ENCODE measurements at places on chromosomes 6 and 20.

GRCh38 chr6:152503546-152503945 lies 133.6 kb downstream of the SYNE1 start:
- peak; percentile 20 for DNase-seq

- DNase-seq: no peak
Observed at GRCh38 chr6:21918666-21919065, 325.1 kb downstream of the SOX4 start.

GRCh38 chr6:136284909-136285308 lies 4.7 kb downstream of the BCLAF1 start:
- DNase-seq: peak; percentile 56

GRCh38 chr6:37791156-37791919 lies 28.2 kb upstream of the ZFAND3 start:
- DNase-seq: peak; percentile 98

DNA sequence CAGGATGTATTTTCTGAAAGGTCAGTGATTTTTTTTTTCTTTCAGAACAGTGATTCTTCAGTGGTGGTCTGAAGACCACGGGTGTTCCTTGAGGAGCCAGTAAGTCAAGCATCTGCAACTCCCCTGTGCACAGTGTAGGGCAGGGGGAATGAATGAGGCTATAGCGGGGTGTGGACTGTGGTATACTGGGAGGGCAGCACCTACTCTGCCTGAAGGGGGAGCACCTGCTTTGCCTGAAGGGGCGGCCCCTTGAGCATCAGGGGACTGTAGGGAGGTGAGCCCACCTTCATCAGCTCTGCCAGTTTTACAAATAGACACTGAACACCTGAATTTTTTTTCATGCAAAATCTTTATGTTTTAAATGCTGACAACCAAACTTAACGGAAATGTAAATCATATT lies 77.5 kb upstream of the RIPOR2 start:
- DNase-seq: no peak

GRCh38 chr20:40431611-40432010 lies 257.4 kb downstream of the MAFB start:
- DNase-seq: no peak

GRCh38 chr6:120700001-120700400 lies 634.3 kb downstream of the TBC1D32 start:
- DNase-seq: no peak

DNA sequence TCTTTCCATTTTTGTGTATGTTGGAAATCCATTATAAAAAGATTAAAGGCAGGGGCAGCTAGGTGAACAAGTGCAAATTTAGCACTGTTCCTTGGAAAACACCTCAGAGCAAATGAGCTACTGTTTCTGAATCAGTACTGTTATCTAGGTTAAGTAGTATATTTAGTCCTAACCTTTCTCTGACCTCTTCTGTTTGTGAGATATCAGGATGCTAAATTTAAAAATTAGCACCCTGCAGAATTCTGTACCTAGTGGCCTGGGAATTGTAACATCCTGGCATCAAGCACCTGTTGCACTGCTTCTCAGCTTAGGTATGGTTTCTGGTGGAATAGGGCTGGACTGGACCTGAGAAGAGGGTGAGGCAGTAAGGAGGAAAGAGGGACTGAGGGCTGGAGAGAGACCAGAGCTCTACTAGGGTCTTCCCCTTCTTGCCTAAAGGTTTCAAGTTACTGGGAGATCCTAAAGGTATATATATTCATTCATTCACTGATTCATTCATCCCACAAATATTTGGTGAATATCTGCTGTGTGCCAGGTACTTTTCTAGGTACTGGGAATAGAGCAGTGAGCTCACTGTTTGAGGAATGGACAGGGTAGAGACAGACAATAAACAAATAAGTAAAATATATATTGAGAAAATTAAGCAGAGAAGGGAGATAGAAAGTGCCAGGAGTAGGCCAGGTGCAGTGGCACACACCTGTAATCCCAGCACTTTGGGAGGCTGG lies 5.2 kb downstream of the ZNF76 start:
- no peak for DNase-seq

DNA sequence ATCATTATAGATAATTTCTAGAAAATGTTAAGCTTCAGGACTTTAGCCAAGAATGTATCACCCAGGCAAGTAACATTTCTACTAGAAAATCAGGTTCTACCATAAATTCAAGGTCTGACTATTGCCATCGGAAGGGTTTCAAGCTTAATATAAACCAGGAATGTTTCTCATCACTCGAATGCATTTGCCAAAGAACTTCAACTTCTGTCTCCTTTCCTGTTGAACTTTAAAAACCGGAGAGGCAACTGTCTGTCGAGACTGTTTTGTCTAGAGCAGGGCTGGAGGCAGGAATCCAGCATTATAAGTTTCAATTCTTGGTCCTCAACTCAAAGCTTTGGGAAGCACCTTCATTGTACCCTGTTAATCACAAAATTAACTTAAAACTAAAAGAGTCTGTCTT lies 264.7 kb downstream of the ZNF217 start:
- no peak for DNase-seq

DNA sequence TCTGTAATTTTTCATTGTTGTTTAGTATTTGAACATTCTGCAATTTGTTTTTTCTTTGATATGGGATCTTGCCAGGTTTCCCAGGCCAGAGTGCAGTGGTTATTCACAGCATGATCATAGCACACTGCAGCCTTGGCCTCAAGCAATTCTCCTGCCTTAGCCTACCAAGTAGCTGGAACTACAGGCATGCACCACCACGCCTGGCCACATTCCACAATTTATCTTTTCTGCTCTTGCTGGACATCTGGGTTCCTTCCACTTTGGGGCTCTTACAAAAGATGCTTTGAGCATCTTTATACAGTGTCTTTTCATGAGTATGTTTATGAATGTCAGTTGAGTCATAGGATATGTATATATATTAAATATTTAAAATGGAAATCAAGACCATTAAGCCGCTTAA lies 42.0 kb downstream of the PGM3 start:
- DNase-seq: peak; percentile 64

GRCh38 chr6:74320074-74320473 lies 624.1 kb downstream of the CD109 start:
- DNase-seq: no peak

DNA sequence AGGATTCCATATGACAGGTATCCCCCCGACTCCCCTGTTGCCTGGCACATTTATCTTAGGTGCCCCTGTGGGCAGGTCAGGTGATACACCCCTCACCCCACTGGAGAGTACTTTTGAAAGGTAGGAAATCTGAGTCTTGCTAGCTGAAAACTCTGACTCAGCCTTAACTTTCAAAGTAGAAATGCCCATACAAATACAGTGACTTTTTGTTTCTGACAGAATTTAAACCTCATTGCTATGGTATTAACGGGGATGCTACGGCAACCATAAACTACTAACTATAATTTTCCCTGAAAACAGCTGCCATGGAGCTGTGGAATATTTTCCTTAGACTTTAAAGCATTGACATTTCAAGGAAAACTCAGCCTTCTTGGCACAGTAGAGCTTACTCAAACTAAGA lies 536.0 kb downstream of the RFPL4B start:
- no peak for DNase-seq

- DNase-seq: no peak
Observed at GRCh38 chr6:17950095-17950494, 37.3 kb downstream of the KIF13A start.

GRCh38 chr6:83613378-83613777 lies 95.5 kb downstream of the SNAP91 start:
- DNase-seq: no peak

DNA sequence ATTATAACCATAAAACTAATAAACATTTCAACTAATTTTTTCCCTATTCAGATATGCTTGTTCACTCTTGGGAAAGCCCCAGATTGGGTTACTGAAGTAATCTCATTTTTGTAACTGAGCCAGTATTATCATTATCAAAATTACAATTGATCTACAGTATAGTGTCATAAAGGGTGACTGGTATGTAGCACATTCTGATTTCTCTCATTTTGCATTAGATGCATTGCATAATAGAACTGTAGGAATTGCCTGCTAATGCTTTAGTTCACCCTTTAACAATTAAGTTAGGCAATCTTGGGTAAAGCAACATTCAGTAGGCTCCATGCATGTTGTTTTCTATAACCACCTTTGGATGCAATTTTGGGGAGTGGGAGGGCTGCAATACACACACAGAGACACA lies 150.8 kb upstream of the FLRT3 start:
- no peak for DNase-seq

DNA sequence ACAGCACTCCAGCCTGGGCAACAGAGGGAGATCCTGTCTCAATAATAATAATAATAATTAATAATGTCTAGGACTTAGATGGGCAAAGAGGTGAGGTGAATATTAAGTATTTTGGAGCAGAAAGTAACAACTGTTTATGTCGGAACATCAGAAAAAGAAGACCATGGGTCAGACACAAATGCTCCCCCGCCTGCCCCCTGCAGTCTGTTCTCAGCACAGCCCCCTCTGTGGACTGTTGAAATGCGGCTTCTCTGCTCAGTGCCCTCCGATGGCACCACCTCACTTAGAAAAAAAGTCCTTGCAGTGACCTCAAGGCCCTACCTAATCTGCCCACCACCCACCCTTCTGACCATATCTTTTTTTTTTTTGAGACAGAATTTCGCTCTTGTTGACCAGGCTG lies 5.2 kb upstream of the ETV7 start:
- no peak for DNase-seq

DNA sequence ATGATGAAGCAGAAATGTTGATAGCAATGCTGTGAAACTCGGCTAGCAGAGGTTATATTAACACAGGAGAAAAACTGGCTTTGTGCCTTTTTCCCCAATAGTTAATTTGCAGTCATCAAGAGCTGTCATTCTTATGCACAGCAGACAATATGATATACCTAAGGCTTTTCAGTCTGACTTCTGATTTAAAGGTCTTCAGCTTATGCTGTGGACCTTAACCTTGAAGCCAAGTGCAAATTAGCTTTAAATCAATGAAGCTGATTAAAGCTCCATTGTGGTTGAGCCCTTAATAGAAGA lies 171.6 kb upstream of the ID4 start:
- no peak for DNase-seq

DNA sequence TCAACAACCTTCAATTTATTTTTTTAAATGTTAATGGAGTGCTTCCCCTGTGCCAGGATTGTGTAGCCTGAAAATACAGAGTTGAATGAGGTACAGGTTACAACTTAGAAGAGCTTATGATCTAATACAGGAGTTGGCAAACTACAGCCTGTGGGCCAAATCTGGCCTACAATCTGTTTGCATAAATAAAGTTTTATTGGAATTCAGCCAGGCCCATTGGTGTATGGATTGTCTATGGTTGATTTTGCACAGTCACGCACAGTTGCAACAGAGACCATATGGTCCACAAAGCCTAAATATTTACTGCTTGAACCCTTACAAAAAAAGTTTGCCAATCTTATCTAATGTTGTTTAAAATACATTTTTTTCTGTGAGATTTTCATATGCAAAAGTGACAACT lies 177.3 kb upstream of the CCN2 start:
- DNase-seq: no peak

DNA sequence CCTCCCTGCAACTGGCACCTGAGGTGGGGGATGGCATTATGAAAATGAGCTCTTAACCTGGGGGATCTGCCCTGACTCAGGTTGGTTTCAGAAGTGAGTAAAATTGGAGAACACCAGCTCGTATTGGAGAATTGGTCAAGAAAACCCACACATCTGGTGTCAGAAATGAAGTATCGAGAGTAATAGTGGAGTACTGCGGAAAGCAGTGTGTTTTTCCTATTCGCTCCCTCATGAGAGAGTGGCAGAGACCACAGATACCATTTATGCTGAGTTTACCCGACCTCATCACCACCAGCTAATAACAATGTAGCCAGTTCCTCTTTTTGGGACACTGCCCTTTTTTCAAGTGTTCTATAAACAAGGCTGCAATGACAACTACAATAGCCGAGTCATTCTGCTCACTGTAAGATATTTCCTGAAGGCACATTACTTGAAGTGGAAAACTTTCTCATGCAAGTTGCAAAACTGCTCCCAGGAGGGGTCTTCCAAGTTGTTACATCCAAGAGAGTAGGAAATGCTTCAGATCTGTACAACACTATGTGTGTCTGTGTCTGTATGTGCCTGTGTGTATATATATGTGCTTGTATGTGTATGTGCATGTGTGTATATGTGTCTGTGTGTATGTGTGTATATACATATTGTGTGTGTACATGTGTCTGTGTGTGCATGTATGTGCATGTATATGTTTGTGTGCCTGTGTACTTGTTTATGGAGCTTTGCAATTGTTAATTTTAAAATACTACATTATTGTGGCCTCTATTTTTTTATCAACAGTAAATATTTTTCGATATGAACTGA lies 106.0 kb upstream of the CST7 start:
- DNase-seq: no peak

DNA sequence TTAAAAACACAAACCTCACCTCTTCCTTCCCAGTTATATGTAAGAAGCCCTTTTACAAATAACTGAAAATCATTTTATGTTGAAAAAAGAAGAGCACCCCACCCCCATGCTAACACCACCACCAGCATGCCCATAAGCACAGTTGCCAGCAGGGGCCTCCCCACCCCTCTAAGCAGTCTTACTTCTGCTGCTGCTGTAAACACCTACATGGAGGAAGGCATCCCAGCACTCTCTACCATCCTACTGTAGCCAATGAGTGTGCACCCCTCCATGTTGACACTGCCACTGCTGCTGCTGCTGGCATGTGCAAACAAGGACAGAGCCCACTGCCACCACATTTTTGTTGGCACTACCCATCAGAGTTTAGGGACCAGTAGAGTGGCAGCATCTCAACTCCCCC lies 49.6 kb upstream of the PHIP start:
- no peak for DNase-seq

DNA sequence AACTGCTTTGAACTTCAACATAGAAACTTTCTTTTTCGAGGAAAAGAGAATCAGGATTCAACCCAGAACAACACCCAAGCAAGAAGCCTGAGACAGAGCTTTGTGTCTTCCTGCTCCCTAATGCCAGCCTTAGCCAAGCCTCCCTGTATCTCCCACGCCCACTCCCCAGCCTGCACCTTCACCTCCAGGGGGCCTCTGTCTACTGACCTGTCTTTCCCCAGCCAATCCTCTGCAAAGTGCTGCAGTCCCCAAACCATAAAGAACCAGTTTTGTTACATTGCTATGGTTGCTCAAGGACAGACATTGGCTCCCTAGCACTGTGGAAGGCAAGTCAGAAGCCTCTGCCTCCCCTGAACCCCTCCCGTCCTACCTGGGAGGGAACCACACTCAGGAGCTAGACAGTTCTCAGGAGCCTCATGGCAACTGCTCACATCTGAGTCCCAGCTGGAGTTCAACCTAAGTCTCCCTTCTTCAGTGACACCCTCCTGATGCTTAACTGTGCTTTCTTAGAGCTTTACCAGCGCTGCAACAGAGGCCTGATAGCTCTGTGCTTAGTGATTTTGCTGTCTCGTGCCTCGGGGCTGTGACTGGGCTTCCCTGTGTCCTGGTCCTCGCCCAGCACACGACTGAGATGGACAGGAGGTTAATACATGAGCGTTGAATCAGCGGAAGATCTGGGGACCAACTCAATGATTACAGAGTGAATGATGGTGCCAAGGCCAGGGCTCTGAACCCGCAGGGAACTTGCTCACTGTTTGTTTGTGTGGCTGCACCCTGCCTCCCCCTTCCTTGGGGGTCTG lies 101.5 kb upstream of the DUSP22 start:
- no peak for DNase-seq

GRCh38 chr6:12203001-12203400 lies 87.2 kb upstream of the EDN1 start:
- DNase-seq: peak; percentile 44
